H4 (cell line): ENCODE measurements at places on chromosomes 13 and 19. TPM values are rescaled to one million over a fixed set of nuclear protein-coding genes. Genes with fewer than 3 reads are reported as not detected.

The KIR3DL2 gene
- total RNA-seq, result not detected in 2 replicates

The PLEKHG2 gene
- total RNA-seq, result 5.3 and 7.1 TPM in 2 replicates

The ZNF534 gene
- not detected in 2 replicates for total RNA-seq

The ZNF536 gene
- 0.02 and 0.41 TPM in 2 replicates for total RNA-seq

The CEACAM21 gene
- 0.14 TPM in 1 of 2 replicates, not detected in the other for total RNA-seq

The TMTC4 gene
- 4.3 and 5.2 TPM in 2 replicates for total RNA-seq

The UGGT2 gene
- total RNA-seq, result 19.9 and 34.0 TPM in 2 replicates

The KCNC3 gene
- 0.06 and 0.47 TPM in 2 replicates for total RNA-seq

The MYPOP gene
- total RNA-seq, result 0.52 and 0.78 TPM in 2 replicates

The CRX gene
- total RNA-seq, result not detected in 2 replicates

The SLC5A5 gene
- total RNA-seq, result not detected in 2 replicates

The OVOL3 gene
- total RNA-seq, result not detected in 2 replicates
